ENCODE measurements at places on chromosomes 12 and 14. TPM values are rescaled to one million over a fixed set of nuclear protein-coding genes. Genes with fewer than 3 reads are reported as not detected.
A peak's percentile ranks its signal among the peaks of the same experiment; 100 is the strongest.

The HCAR2 gene
- total RNA-seq: not detected

The RAPGEF3 gene
- 3.4 TPM for total RNA-seq

The IRAK4 gene
- 13.8 TPM for total RNA-seq

The LRP6 gene
- 24.0 TPM for total RNA-seq

The GRIP1 gene
- 0.45 TPM for total RNA-seq

DNA sequence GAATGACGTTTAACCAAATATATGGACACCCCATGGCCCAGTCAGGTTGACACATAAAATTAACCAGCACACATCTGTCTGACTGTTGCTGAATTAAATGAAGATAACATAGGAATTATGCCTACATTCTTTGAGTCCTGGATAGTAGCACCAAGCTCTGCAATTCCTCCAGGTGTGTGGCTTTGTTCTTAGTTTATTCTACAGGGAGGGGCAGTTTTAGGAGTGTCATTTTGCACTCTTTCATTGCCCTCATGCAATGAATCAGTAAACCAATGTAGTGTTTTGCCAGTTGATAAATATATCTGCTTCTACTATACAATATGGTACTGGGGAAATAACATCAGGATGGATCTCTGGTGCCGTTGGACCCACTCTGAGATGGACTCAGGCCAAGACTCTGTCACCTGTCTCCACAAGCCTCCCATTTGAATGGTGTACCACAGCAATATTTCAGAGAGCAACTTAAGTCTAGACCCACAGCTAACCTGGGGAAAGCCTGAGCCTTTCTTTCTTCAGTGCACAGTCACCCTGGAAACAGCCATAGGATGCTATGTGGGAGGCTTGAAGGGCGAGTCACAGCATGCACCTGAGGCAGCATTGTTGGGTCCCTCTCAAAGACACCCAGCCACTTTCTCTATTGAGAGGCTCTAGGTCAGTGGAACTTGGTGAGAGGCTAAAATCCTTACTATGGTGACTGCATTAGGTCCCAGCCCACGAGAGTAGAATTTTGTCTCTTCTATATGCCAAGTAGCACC lies 73.2 kb downstream of the ANO4 start:
- H3K27me3 ChIP-seq: no peaks in the 10 kb centered on the region
- DNase-seq: no peak
- no peak overlapping the region for H3K27ac ChIP-seq
- no peaks in the 10 kb centered on the region for H3K4me1 ChIP-seq

GRCh38 chr12:5442251-5443006 lies 10.5 kb downstream of the NTF3 start:
- peak; percentile 73 for DNase-seq
- peaks cover 53% of the 10 kb centered on the region for H3K4me1 ChIP-seq
- peaks cover 10% of the 10 kb centered on the region for H3K36me3 ChIP-seq
- H3K27me3 ChIP-seq: peaks cover 6% of the 10 kb centered on the region
- peak overlapping the region; percentile 53 for H3K27ac ChIP-seq
- H3K4me3 ChIP-seq: no peak overlapping the region

- H3K27ac ChIP-seq: peak overlapping the region; percentile 91
- peaks cover 8% of the 10 kb centered on the region for H3K27me3 ChIP-seq
- peaks cover 5% of the 10 kb centered on the region for H3K36me3 ChIP-seq
- H3K4me1 ChIP-seq: peaks cover 53% of the 10 kb centered on the region
- peak overlapping the region; percentile 91 for H3K4me3 ChIP-seq
Observed at GRCh38 chr12:57844709-57845477, 1.6 kb downstream of the CTDSP2 start.

- peaks cover 13% of the 10 kb centered on the region for H3K27me3 ChIP-seq
- no peak overlapping the region for H3K4me3 ChIP-seq
- no peak overlapping the region for H3K27ac ChIP-seq
- DNase-seq: no peak
- peaks cover 16% of the 10 kb centered on the region for H3K4me1 ChIP-seq
Observed at GRCh38 chr12:4036671-4037271, 163.6 kb upstream of the PARP11 start.

- no peak overlapping the region for H3K27ac ChIP-seq
- H3K4me1 ChIP-seq: no peaks in the 10 kb centered on the region
- no peak overlapping the region for H3K4me3 ChIP-seq
- peaks cover 15% of the 10 kb centered on the region for H3K27me3 ChIP-seq
Observed at GRCh38 chr14:93892923-93893558, 34.1 kb upstream of the FAM181A start.
